Ecto neural progenitor cell (in vitro differentiated cells): ENCODE measurements at places on chromosomes 3 and 15.

GRCh38 chr3:194686816-194687637, 1.3 kb downstream of the FAM43A start:
- peak; percentile 64 for DNase-seq

DNA sequence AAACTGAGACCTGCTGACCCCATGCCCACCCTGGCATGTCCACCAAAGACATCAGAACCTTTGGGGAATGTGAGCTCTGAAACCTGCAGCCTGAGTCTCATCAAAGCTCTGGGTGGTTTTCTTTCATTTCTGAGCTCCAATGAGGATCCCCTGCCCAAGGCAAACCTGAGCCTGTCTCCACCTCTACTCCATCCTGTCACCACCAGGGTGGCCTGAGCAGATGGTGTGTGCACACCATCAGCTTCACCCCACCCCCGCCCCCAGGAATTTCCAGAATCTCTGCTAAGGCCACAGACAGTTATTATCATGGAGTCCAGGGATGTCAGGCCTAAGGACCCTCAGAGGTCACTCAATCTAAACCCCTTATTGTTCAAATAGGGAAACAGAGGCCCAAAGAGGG, 1.3 kb downstream of the XIRP1 start:
- no peak for DNase-seq

DNA sequence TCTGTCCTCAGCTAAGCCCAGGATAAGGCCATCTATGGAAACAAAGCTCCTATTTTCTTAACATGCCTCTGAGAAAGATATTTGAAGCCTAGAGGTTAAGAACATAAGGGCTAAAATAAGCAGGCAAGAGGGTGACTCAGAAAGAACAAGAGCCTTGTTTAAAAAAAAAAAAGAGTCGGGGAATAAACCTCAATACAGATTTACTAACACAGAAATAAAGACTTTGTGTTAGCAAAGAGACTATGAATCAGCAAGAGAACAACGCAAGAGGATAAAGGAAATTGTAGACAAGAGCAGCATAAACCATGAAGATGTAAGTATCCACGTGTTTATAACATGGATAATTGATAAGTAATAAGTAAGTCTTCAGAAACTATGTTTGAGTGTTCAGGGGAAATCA, 36.0 kb downstream of the RAB27A start:
- DNase-seq, result no peak

GRCh38 chr3:194886836-194887235, 201.2 kb downstream of the FAM43A start:
- peak; percentile 17 for DNase-seq

DNA sequence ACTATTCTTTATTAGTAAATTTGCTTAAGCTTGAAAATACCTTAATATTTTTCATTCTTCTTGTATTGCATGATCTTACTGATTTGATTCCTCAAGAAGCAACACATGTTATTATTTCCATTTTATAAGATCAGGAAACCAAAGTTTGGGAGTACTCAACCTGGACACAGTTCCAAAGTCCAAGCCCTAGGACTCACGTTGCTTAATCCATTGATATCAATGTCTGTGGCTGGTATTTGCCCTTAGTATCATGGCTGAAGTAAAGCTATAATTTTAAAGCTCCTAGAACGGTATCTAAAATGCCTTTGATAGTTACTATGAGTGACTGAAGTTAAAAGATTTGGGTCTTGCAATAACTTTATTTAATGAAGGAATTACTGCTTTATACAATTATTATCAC, 1045.3 kb downstream of the TUSC7 start:
- no peak for DNase-seq

- DNase-seq, result no peak
Measured at GRCh38 chr3:37479981-37480380, 305.6 kb upstream of the LRRFIP2 start.

GRCh38 chr3:37964716-37965115, 25.9 kb upstream of the VILL start:
- no peak for DNase-seq

GRCh38 chr3:157423337-157423736, 13.3 kb upstream of the PTX3 start:
- no peak for DNase-seq

- DNase-seq, result no peak
Measured at GRCh38 chr15:80822256-80822655, 43.1 kb downstream of the CEMIP start.

GRCh38 chr3:13064964-13065363, 8.3 kb downstream of the IQSEC1 start:
- no peak for DNase-seq

- peak; percentile 78 for DNase-seq
Measured at GRCh38 chr3:51955893-51956770, 951 bp downstream of the GPR62 start.

- DNase-seq, result no peak
Measured at GRCh38 chr3:58074997-58075396, 66.8 kb downstream of the FLNB start.

GRCh38 chr3:79032686-79033318, 735.0 kb downstream of the ROBO1 start:
- DNase-seq, result no peak

- DNase-seq, result no peak
Measured at GRCh38 chr15:49462232-49462844, 39.3 kb downstream of the FGF7 start.

DNA sequence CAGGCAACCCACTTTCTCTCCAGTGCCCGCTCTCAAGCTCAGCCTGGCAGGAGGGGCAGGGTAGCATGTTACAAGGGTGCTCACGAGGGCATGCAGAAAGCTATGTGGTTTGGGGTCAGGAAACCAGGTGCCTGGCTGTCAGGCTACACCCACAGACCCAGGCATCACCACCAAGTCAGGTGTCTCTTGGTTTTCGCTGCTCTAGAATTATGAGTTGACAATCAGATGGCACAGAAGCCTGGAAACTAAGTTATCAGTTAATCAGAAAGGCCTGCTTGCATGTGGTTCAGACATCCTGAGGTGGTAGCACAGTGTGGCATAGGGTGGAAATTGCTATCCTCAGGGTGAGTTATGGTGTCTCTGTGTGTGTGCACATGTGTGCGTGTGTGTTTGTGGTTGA, 16.2 kb upstream of the CCR9 start:
- DNase-seq, result no peak

DNA sequence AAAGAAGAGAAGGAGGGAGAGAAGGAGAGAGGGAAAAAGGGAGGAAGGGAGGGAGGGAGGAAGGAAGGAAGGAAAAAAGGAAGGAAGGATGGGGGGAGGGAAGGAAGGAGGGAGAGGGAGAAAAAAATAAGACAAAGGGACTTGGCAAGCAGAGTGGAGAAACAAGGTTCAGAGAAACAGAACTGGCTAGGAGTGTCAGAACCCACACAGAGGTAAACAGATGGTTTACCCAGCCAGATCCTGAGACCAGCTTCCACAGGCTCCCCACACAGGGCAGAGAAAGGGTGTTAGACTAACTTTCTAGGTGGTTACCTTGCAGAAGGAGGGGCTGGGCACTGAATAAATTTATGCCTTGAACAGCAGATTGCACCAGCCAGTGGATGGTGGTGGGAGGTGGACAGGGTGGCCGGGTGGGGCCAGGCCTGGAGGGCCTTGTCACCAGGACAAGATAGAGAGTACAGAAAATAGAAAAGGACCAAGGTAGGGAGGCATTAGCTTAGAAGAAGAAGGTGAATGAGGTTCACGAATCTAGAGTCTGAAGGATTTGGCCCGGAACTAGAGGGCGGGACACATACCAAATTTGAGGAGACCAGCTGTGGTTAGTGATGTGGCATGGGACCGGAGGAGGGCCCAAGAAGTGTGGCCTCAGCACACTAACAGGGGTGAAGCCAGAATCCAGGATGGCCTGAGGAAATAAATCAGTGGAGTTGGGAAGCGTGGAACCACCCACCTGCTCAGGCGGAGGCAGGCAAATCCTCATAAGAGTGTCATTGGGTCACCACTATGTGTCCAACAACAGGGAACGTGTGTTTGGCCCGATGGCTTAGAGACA, 1.2 kb upstream of the TM4SF1 start:
- no peak for DNase-seq

- peak; percentile 66 for DNase-seq
Measured at GRCh38 chr15:69885173-69885955, 212.4 kb downstream of the TLE3 start.

GRCh38 chr3:60703008-60703407, 548.2 kb downstream of the FHIT start:
- no peak for DNase-seq

DNA sequence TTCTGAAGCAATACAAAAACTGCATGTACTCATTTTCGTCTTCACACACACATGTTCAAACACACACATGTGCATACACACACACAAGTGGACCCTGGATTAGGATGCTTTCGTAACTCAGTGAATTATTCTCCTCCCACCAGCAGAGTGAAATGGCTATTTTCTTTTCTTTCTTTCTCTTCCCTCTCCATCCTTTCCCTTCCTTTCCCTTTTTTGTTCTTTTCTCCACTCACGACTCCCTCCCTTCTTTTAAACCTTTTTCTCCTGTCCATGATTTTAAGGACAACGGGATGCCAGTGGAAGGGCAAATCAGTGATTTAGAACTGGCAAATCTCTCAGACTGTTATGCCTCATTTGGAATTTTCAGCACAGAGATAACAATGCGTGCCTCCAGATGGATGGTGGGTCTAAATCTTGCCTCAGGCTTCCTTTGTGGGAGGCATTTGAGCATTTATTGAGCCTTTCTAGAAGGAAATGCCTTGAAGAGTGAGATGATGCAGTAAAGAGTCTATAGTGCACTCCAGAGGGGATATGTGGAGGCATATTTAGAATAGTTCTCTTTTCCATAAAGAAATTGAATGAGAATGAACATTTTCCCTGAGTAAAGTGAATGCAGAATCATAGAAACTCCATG, 130.4 kb upstream of the SLC7A14 start:
- no peak for DNase-seq

DNA sequence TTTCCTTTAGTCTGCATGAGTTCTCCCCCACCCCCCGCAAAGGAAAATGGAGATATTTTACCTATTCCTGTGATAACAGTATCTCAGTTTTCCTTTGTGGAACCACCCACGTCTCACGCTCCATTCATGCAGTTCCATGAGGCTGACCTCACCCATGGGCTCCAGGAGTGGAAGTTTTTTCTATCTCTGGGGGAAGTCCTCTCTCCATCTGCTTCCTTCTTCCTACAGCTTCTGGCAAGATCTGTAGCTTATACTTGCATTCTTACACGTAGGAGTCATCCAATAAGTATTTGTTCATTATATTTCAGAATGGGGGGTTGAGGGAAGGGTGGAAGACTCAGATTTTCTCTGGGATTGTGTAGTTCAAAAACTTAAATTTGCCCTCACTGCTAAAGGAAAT, 5.8 kb upstream of the GLCE start:
- DNase-seq, result no peak

- DNase-seq, result no peak
Measured at GRCh38 chr3:46123646-46124045, 84.5 kb downstream of the CCR1 start.

DNA sequence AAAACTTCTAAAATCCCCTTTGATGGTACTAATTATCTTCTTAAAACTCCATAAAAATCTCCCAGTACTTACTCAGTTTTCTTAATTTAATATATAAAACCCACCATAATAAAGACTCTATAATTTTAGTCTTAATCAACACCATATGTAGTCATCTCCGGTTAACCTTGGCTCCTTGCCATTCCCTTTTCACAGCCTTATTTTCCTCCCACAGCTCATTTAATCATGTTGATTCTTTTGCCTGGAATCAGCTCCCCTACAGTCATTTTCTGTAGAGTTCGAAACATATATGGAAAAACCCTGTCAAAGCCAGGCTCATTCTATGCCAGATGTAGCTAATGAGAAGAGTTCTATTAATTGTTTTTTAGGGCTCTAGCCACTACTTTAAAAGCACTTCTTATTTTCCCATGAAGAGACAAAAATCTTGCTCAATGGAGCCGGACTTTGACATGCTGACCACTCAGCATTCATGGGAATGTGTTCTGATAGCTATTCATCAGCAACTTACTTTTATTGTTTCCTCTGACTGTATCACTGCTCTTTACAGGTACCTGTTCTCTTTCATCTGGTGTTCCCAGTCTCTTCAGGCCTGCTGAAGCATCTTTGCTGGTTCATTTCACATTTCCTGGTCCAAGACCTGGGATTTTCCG, 573.4 kb downstream of the NAALADL2 start:
- DNase-seq, result no peak

DNA sequence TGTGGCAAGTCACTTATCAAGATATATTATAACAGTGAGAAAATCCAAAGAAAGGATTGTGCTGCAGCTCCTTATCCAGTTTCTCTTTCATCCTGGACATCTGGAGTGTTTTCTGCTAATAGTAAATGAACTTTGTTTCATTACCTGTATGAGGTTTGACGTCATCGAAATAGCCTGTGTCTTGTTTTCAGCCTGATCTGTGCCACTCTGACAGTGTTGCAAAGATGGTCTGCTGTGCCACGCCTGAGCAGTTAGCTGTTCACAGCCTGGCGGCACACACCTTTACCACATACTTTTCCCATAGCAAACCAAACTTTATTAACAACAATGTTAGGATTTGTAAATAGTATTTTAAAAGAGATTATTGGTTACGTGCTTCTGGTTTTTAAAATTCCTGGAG, 34.0 kb downstream of the YEATS2 start:
- DNase-seq, result no peak

DNA sequence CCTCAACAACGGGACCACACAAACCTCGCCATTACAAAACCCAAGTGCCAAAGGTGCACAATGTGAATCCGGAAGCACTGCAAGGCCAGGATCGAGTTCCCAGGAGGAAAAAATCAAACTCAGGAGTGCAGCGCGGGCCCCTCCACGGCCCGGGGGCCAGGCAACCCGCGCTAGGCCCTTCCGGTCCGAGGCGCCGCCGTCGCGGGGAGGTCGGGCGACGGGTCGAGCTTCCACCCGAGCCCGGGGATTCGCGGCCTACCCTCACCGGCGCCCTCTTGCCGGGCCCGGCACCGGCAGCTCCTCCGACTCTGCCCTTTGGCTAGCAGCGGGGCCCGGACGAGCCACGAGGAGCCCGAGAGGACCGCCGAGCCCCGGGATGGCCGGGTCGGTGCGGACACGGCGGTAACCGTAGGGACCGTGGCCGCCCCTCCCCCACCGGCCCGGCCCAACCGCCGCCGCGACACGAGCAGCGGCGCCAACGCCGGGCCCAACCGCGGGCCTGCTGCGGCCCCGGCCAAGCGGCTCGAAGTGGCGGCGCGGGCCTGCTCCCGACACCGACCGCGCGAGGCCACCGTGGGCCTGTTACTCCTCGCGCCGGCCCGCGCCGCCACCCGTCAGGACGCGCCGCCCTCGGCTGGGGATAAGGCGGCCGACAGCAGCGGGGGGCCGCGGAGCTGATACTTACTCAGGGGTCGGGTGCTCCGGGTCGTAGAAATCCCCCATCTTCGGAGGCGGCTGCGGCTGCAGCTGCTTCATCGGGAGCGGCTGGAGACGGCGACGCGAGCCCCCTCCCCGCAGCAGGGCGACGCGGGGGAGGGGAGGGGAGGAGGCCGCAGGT, 525 bp downstream of the SETD2 start:
- DNase-seq, result peak; percentile 81

GRCh38 chr3:157786211-157786610, 283.0 kb upstream of the VEPH1 start:
- no peak for DNase-seq

DNA sequence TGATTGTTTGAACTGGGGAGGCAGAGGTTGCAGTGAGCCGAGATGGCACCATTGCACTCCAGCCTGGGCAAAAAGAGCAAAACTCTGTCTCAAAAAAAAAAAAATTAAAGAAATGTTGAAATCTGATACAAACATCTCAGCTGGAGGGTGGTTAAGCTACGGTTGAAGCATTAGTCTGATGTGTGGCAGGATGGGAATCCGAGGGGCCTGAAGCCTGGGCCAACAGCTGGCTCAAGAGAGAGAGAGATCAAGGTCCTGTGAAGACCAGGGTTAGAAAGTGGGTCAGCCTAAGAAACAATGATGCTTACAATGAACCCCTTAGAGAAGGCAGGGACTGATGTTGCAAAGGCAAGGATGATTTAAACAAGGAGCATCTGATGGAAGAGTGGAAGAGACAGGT, 69.8 kb downstream of the CD200R1L start:
- DNase-seq, result no peak
